ENCODE measurements at places on chromosomes 12 and 14. TPM values are rescaled to one million over a fixed set of nuclear protein-coding genes. Genes with fewer than 3 reads are reported as not detected.
A peak's percentile ranks its signal among the peaks of the same experiment; 100 is the strongest.

PROX2 gene
- not detected for total RNA-seq

DNAH10 gene
- total RNA-seq: 0.28 TPM

IKZF4 gene
- 9.4 TPM for total RNA-seq

GRCh38 chr12:84270470-84271140, 642.0 kb downstream of the SLC6A15 start:
- DNase-seq: no peak

DNA sequence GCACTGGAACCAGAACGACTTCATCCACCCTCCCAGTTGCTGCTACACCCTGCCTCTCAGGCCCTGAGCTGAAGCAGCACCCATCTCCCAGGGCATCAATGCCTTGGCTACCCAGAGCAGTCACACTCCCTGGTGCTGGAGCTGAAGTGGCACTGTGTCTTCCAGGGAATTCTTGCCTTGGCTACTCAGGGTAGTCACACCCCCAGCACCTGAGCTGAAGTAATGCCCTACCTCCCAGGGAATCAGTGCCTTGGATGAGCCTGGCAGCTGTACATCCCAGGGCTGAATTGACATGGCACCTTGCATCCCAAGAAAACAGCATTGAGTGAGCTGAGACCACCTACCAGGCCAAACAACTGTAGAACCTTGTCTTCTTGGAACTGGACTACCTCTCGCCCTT, 41.2 kb upstream of the TSPAN11 start:
- no peak for DNase-seq

DNA sequence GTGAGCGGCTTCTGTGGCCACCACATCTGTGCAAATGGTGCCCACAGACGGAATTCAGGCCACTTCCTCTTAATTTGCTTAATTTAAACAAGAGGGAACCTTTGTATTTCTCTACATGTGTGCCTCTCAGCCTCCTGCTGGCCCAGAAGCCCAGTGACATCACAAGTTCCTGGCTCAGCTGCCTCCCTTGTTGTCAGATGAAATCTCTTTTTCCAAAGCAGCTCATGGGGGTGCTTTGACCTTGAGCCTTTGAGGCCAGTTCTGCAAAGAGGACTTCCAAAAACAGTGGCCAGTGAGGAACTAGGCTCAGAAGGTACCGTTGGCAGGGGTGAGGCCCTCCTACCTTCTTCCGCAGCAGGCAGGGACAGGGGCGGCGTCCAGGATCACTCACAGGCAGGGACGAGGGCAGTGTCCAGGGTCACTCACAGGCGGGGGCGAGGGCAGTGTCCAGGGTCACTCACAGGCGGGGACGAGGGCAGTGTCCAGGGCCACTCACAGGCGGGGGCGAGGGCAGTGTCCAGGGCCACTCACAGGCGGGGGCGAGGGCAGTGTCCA, 35.0 kb upstream of the GALNT9 start:
- peak; percentile 33 for DNase-seq

GRCh38 chr12:105907982-105908381, 230.8 kb downstream of the NUAK1 start:
- DNase-seq: no peak

WIF1 gene
- not detected for total RNA-seq

- DNase-seq: no peak
Measured at GRCh38 chr12:10128687-10129086, 1.3 kb downstream of the CLEC7A start.

- no peak for DNase-seq
Measured at GRCh38 chr14:94005324-94006073, 8.4 kb downstream of the CCDC197 start.

DNA sequence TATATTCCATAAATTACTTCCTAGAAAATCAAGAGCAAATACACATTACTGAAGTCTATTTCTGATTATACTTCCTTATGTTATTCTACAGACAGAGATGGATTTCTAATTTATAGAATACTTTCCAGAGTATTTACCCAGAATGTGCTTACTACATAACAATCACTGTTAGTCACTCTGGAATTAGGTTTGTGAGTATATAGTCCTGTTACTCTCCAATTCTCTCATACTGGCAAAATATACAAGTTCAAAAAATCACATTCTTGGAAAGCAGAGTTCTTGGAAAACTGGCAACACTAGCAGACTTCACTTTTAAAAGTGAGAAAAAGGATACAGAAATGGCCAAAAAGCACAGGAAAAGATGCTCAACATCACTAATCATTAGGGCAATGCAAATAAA, 7.3 kb downstream of the PPP2R5E start:
- no peak for DNase-seq

- no peak for DNase-seq
Measured at GRCh38 chr12:24012528-24012927, 63.1 kb upstream of the SOX5 start.

MDM2 gene
- 103 TPM for total RNA-seq

DNA sequence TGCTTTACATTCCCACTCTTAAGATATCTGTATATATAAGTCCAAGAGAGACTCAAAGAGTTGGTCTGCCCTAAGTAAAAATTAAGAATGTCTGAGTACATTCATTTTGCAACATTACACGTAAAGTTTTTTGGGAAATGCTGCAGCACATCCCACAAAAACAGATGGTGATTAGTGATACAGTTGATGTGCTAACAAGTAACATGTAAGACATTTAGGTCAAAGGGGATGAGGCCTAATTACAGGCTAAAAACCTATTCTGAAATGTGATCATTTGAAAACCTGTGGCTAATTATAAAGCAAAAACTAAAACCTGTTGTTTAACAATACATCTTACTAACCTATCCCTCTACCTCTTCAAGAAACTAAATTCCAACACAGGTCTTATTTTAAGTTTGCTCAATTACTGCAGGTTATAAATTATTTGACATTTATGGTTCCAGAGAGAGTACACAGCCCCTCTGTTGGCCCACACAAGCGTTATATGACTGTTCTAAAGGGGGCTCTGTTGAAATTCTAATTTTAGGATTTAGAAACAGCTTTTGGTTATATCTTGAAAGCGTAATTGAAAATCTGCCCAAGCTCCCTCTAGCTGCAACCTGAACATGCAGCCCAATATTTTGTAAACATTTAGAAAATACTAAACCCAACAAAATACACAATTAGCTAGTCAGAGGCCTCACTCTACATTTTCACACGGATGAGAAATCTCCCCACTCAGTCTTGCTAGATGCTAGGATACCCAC, 42.9 kb downstream of the BRAP start:
- no peak for DNase-seq

- DNase-seq: peak; percentile 71
Measured at GRCh38 chr14:55349565-55349964, 62.1 kb downstream of the ATG14 start.

DNA sequence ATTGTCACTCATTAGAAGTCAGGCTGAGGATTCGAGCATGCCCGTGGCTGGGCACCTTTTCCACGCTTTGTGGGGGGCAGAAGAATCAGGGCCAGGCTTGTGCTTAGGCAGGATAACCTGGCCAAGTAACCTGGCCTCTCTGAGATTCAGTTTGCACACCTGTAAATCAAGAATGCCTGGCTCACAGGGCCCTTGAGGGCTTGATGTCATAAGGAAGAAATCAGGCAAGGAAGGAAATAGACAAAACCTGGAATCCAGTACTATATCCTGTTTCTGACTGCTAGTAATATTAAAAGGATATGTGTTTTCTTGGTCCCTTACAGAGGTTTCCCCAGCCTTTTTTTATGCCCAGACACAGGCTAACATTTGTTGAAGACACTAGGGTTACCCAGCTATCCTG, 91.9 kb downstream of the SAMD4A start:
- DNase-seq: no peak

KRT3 gene
- not detected for total RNA-seq

BRF1 gene
- 34.1 TPM for total RNA-seq

GRCh38 chr14:69948351-69948750, 69.1 kb downstream of the SMOC1 start:
- no peak for DNase-seq

Measured in kidney (tissue), 22 donors.